Motor neuron (in vitro differentiated cells): ENCODE measurements at places on chromosomes 4 and X. TPM values are rescaled to one million over a fixed set of nuclear protein-coding genes. Genes with fewer than 3 reads are reported as not detected.

- no peak for ATAC-seq
These were observed 15.9 kb downstream of the MID1IP1 start for GRCh38 chrX:38817004-38817703.

The BMPR1B gene
- total RNA-seq = 0.17 and 0.41 TPM in 2 replicates

- peak; percentile 63 for ATAC-seq
These were observed 21.2 kb downstream of the TRAM1L1 start for GRCh38 chr4:117063961-117064696.

- ATAC-seq = no peak
These were observed 25.2 kb downstream of the PPP2R3B start for GRCh38 chrX:361231-362145.

The GPM6B gene
- total RNA-seq = 15.5 and 16.8 TPM in 2 replicates
